ENCODE measurements at places on chromosomes 16 and 17.

DNA sequence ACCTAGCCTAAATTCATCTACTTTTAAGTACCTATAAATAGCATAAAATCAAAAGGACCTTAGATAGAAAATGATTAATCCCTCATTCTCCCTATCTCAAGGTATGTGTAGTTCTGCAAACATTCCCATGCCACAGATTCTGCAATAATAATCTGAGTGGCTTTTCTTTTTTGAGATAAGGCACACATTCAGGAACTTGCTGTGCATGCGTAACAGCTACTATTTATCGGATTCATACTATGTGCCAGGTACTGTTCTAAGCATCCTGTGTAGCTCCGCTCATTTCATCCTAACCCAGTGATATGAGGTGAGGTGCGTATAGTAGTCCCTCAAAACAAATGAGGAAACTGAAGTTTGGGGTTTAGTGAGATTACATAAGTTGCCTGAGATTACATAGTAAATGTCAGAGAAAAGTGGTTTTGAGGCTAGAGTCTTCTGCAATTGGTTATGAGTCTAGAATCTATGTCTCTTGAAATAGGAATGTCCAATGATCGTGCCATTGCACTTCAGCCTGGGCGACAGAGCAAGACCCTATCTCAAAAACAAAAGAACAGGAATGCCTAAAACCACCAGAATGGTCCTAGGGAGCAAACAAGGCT, 2.0 kb upstream of the ZNF263 start:
- DNase-seq: no peak

- peak; percentile 63 for DNase-seq
These were observed 3.6 kb downstream of the IRF8 start for GRCh38 chr16:85902366-85903155.

GRCh38 chr17:57624386-57624785, 120.7 kb downstream of the CCDC182 start:
- DNase-seq: no peak

DNA sequence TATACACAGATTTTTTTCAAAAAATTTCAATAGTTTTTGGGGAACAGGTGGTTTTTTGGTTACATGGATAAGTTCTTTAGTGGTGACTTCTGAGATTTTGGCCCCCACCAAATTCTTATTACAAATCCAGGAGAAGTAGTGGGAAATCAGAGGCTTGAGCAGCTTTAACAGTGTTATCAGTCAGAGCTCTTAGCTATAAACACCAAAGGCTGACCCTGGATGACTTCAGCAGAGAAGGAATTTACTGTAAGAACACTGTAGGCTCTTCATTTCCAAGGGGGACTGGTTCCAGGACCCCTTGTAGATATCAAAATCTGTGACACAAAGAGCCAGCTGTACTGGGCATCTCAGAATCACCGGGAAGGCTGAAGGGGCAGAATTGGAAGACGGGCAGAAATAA, 17.8 kb downstream of the MPHOSPH6 start:
- no peak for DNase-seq

DNA sequence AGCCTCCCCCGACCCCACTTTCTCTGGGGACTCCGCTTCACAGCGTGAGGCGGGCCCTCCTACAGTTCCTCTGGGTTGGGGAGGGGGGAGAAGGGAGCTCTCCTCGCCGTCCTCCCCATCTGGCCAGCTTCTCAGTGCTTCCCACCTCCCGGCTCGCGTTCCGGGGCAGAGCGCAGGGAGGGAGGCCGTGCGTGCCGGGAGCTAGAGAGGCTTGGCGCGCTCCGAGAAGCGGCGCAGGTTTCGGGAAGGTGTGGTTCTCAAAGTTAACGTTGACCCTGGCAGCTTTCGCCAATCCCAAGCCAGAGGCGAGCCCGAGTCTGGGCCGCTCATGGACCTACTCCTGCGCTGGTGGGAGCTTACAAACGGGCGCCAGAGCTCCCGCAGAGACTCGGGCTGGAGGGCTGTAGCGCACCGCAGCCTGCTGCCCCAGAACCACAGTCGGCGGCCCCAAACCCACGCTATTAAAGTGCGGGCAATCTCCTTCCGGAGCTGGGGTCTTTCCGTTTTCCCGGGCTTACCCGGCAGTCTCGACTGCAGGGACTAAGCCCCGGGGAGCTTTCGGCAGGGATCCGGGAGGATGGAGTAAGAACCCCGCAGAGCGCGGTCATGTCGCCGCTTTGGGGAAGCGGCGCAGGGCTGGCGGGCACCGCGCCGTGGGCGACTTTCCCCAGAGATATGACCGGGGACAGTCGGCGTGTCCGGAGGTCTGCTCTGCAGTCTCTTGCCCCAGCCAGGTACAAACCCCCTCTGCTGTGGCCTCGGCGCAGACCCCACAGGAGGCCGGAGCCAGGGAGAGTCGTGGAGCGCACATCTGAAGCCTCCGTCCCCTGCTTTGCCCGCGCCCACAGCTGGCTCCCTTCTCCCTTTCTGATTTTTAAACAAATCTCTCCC, 787 bp downstream of the CDH11 start:
- DNase-seq: no peak

- no peak for DNase-seq
These were observed 17.7 kb downstream of the LITAFD start for GRCh38 chr16:8899709-8900317.

GRCh38 chr17:13702266-13702665, 100.5 kb upstream of the HS3ST3A1 start:
- DNase-seq: no peak

GRCh38 chr16:28182183-28182582, 29.6 kb downstream of the XPO6 start:
- no peak for DNase-seq

DNA sequence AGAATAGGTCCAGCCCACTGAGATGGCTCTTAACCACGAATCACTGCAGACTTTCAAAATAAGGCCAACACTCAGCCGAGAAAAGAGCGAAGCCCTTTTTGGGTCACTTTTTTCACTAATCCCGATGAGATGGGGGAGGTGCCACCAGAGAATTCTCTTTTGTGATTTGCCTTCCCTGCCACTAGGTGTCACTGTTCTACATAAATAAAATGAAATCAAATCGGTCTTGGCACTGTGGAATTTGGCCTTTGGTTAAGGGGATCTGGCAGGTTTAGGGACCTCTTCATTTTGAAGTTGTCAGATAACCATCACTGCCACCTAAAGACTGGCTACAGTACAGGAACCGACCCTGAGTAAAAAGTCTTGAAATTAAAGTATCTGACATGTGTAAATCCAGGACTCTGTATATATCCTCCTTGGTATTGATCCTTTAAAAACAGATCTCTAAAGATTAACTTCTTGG, 147.0 kb downstream of the HS3ST4 start:
- peak; percentile 47 for DNase-seq

DNA sequence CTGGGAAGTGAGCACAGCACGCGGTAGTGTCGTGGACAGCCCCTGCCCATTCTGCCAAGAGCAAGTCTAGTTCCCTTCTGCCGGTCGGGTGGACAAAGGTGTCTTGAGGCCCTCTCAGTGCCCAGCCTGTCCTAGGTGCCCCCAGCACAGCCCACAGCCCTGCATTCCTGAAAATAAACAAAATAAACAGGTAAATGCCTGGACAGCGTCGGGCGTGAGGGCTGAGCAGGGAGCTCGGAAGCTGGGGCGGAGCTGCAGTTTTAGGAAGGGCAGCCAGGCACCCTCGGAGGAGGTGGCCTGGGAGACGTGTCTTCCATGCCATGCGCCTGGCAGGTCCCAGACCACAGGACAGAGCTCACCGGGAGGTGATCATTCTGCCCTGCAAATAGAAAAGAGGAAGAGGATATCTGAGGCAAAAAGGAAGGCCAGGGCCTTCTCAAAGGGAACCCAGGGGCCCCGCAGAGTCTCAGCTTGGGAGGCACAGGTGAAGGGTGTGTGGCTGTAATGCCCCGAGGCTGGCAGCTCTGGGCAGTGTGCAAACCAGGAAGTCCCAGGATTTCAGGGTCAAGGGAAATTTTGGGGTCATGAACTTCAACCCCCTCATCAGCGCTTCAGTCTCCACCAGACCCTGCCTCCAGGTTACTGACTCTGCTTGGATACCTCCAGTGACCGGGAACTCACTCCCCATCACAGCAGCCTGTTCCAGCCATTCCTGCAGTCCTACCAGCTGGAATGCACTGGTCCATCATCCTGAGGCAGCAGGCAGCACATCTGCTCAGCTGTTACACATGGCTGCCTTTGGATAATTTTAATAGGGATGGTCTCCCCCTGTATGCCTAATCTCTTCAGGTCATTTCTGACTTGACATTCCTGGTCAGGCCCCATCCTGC, 1.7 kb downstream of the ZNF469 start:
- DNase-seq: no peak

- no peak for DNase-seq
These were observed 16.7 kb upstream of the SLFN11 start for GRCh38 chr17:35390156-35390555.

DNA sequence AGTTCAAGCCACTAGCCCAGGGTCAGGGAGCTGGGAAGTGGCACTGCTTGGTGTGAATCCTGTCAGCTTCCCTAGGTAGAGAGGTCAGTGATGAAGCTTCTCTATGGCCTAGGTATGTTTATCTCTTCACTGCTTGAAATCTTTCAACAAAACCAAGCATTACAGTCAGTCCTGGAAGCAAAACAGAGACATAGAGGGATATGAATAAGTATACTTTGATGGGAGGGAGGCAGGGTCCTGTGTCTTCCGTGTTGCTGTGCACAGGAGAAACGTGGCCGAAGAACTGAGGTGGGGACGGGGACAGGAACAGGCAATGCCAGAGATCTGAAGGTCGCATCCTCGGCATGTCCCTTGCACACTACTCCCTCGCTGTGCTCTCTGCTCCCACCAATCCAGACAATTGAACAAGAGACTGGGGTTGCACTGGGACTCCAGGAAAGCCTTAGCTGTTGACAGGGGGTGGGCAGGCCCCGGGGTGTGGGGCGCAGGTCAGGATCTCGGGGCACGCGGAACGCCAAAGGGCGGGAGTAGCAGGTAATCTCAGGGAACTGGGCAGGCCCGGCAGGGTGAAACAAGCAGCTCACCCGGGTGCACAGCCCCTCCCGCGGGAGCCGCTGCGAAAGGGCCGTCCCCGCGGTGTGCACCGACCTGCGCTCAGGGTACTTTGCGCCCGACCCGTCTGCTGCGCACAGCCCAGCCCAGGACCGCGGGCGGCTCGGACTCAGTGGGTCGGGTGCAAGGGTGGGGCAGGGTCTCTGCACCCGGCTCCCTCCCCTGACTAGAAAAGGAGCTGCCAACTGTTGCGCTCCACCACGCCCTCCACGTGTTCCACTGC, at the start of gene MT1H:
Gene MT1H (plus strand): TSS at position 810 of the 835 bp plus-strand sequence. CDS start 71 bp downstream, outside the sequence.
- DNase-seq: no peak

- DNase-seq: peak; percentile 18
These were observed 42.4 kb upstream of the NF1 start for GRCh38 chr17:31052187-31052889.

All from CD4-positive, alpha-beta T cell treated with Interleukin-10 for 1 hour (primary cell).